ENCODE measurements at places on chromosomes 6 and 20.

GRCh38 chr6:142824426-142824825 lies 120.5 kb downstream of the HIVEP2 start:
- DNase-seq = no peak

GRCh38 chr20:37850724-37851355 lies 52.1 kb upstream of the VSTM2L start:
- DNase-seq = no peak

DNA sequence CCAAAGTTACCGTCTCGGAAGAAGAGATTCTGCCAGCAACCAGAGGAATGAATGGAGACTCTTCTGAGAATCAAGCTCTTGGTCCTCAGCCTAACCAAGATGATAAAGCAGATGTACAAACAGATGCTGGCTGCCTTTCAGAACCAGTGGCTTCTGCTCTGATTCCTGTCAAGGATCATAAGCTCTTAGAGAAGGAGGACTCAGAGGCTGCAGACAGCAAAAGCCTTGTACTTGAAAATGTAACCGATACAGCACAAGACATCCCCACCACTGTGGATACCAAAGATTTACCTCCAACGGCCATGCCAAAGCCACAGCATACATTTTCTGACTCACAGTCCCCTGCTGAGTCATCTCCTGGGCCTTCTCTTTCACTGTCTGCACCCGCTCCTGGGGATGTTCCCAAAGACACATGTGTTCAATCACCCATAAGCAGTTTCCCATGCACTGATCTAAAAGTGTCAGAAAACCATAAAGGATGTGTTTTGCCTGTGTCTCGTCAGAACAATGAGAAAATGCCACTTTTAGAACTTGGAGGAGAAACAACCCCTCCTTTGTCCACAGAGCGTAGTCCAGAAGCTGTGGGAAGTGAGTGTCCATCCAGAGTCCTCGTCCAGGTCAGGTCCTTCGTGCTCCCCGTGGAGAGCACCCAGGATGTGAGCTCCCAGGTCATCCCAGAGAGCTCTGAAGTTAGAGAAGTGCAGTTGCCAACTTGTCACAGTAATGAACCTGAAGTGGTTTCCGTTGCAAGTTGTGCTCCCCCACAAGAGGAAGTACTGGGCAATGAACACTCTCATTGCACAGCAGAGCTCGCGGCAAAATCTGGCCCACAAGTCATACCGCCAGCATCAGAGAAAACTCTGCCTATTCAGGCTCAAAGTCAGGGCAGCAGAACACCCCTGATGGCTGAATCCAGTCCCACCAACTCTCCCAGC lies 109.6 kb downstream of the RTN4IP1 start:
- no peak for DNase-seq

DNA sequence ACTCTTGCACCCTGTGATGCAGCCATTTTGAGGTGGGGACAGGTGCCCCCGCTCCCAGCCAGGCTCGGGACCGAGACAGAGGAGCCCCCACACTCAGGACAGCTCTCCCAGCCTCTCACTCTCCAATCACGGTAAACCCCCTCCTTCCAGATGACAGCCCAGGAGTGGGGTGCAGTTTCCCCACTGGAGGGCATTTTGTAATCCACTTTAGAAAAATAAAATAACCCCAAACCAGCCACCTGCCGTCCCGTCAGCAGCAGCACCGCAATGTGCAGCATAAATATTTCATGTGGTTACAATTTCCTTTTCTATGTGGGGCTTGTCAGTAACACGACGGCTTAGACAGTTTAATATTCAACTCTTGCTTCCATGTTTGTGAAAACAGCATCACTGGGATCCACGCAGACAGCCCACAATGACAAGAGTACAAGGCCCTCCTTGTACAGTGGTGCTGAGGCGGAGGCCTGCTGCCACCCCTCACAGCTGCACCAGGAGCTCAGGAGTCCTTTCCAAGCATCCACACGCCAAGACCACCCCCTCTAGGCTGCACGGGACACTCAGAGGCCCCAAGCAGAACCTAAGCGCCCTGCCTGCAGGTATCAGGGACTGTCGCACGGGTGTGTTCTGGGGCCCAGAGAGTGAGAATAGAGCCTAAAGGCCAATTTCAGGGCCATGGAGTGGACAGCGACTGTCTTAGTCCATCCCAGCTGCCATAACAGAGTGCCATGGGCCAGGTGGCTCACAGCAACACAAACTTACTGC lies 116.7 kb downstream of the JPH2 start:
- DNase-seq = no peak

DNA sequence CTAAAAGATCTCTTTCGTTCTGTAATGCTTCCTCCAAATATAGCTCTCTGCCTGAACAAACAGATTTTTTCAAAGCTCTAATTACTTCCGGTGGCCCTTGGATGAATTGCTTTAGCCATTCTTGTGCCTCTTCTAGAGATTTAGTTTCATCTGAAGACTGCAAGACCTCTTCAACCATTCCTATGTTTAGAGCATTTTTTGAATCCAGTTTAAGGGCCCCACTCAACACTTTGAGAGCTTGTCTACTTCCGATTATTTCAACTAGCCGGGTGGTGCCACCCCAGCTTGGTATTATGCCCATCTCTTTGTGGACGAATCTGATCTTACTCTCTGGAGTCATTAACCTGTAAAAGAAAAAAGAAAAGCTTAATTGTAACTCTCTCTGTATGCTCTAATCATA lies 23.3 kb downstream of the RNF146 start:
- no peak for DNase-seq

- DNase-seq = no peak
Measured at GRCh38 chr20:58682656-58683531, 9.7 kb upstream of the NPEPL1 start.

DNA sequence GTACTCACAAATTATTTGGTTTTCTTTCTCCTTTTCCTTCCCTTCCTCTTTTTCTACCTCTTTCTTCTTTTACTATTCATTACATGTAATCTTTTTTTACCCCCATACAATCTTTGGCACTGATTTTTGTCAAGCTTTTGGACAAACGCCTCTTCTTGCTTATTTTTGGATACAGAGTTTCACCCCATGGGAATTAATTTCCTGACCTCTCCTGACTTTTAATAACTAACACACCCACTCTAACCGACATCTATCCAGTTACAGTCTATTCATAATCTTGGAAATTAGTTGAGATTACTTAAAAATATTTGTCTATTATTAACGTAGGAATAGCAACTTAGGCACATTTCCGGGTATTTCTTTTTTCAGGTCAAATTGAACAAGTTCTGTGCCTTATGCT lies 101.2 kb downstream of the HDGFL1 start:
- DNase-seq = no peak

DNA sequence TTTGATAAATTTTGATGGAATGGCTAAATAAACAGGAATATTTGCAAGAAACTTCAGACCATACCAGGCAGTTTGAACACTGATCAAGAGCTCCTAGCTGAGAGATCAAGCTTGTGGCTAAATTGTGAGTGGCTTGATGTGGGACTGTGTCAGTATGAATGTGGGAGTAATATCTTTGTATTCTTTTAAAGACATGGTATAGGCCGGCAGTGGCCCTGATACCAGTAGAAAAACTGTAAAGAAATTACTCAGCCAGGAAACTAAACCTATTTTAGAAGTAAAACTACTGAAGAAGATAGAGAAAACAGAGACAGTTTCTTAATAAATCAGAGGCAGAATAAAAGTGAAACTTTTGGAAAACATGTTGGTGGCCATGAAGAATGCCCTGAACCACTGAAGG lies 608.4 kb upstream of the SYNCRIP start:
- no peak for DNase-seq

DNA sequence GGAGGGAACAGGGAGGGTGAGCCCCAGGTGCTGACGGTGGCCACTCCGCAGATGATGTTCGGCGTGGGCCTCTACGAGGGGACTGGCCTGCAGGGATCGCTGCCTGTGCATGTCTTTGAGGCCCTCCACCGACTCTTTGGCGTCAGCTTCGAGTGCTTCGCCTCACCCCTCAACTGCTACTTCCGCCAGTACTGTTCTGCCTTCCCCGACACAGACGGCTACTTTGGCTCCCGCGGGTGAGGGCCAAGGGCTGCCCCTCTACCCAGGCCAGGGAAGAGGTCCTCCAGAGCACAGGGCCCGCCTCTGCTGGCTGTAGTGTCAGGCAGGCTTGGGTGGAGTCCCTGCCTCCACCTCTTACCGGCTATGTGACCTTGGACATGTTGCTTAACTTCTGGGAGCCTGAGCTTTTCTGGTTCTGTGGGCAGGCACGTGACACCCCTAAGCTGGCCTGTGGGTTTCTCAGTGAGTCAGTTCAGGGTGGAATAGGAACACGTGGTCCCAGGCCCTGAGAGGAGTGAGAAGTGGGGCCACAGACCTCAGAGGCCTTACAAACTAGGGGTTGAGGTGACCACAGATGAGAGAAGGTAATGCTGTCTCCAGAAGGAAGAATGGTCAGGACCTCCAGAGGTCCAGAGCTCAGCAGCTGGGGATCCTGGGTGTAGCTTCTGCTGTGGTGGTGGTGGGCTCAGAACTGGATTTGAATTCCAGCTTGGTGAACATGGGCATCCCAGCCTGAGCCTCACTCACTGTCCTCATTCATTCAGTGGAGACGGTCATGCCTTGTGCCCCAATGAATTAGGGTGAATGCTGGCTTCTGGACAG lies 11.9 kb downstream of the PCIF1 start:
- peak; percentile 84 for DNase-seq

Measured in ovary (tissue), 10 donors.